GM23248 (cell line): ENCODE measurements at places on chromosomes 11 and 22.

DNA sequence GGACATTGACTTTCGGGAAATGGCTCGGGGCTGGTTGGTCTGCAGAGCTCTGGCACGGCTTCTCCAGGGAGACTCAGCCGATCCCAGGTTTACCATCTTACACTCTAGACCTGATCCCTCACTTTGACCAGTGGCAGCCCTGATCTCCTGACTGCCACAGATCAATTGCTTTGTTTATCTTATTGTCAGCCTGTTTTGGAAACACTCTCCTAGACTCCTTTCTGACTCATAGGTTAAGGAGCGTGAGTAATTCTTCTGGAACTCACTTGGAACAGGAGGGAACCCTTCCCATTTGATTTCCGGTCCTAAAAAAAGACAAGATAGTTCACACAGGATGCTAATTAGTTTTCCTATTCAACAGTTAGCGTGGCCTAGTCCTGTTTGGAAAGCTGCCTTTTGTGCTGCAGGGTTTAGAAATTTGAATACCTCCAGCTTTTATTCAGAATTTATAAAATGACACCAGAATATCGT, 16.0 kb upstream of the BMAL1 start:
- peak overlapping the region; percentile 48 for H3K4me3 ChIP-seq
- peaks cover 31% of the 10 kb centered on the region for H3K4me1 ChIP-seq
- no peaks in the 10 kb centered on the region for H3K36me3 ChIP-seq
- H3K27ac ChIP-seq = peak overlapping the region; percentile 99
- peak; percentile 94 for DNase-seq

GRCh38 chr11:46917762-46918082, 628 bp downstream of the LRP4 start:
- no peaks in the 10 kb centered on the region for H3K36me3 ChIP-seq
- no peaks in the 10 kb centered on the region for H3K27me3 ChIP-seq
- H3K4me3 ChIP-seq = peak overlapping the region; percentile 71
- 0 out of 2 replicates have a peak overlapping the region, but pooled peaks have one; percentile 65 for H3K27ac ChIP-seq
- H3K4me1 ChIP-seq = peaks cover 46% of the 10 kb centered on the region

GRCh38 chr11:123454796-123455195, 24.7 kb downstream of the GRAMD1B start:
- no peak for DNase-seq
- no peaks in the 10 kb centered on the region for H3K27me3 ChIP-seq
- peaks cover 35% of the 10 kb centered on the region for H3K4me1 ChIP-seq
- no peaks in the 10 kb centered on the region for H3K36me3 ChIP-seq
- H3K4me3 ChIP-seq = no peak overlapping the region

- no peaks in the 10 kb centered on the region for H3K4me1 ChIP-seq
- no peak for DNase-seq
- no peak overlapping the region for H3K4me3 ChIP-seq
- H3K27ac ChIP-seq = no peak overlapping the region
- no peaks in the 10 kb centered on the region for H3K27me3 ChIP-seq
These were observed 791.0 kb downstream of the TBC1D22A start for GRCh38 chr22:47553436-47553835.

DNA sequence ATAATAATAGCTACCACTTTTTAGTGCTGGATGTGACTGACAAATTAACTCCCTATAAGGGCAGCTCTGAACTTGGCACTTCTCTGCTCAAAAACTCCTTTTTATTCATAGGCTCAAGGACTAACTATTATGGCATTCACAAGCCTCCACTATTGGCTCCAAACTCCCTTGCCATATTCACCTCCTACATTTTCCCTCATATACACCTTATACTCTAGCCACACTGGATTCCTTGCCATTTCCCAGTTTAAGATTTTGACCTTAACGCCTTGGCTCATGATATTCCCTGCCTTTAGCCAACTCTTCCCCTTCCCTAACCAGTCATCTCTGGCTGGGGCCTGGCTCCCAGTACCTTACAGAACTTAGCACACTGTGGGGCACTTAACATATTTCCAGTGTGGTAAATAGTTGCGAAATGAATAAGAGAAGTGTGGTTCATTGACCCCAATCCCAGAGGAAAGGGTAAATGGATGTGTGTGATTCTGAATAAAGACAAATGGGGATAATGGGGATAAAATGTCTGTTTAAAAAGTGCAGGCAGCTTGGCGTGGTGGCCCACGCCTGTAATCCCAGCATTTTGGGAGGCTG, 40.0 kb upstream of the SORL1 start:
- no peaks in the 10 kb centered on the region for H3K36me3 ChIP-seq
- peaks cover 26% of the 10 kb centered on the region for H3K27me3 ChIP-seq
- H3K4me1 ChIP-seq = peaks cover 3% of the 10 kb centered on the region; the same call in 1 of the 2 replicates
- H3K27ac ChIP-seq = no peak overlapping the region

DNA sequence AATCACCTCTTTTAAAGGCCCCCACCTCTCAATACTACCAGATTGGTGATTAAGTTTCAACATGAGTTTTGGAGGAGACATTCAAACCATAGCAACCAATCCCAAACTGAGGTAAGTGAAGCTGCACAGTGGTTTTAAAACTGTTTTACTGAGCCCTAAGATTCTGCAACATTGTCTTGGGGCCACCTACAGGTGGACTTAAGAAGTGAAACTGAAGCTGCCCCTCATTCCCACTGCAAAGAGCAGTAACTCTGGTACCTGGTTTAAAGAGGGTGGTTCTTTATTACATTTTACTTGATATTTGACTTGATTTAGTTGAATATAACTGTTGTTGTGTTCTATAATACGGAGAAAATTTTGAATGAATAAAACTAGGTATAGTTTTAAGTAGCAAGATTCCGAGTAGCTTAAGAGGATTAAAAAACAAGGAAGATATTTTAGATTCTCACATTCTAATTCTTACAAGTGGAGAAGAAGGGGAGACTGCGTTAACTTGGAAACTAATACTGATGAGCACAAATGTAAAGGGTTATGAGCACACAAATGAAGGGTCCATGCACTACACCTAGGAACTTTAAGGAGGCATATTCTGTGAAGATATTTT, 26.7 kb downstream of the SYT9 start:
- H3K27me3 ChIP-seq = no peaks in the 10 kb centered on the region; the same call in 1 of the 2 replicates
- no peaks in the 10 kb centered on the region for H3K36me3 ChIP-seq
- no peak overlapping the region for H3K27ac ChIP-seq
- DNase-seq = peak; percentile 56
- H3K4me3 ChIP-seq = no peak overlapping the region
- no peaks in the 10 kb centered on the region for H3K4me1 ChIP-seq

- peak; percentile 79 for DNase-seq
- peaks cover 14% of the 10 kb centered on the region for H3K4me1 ChIP-seq
- H3K36me3 ChIP-seq = no peaks in the 10 kb centered on the region
- no peaks in the 10 kb centered on the region for H3K27me3 ChIP-seq
- H3K27ac ChIP-seq = peak overlapping the region; percentile 44
These were observed 13.6 kb upstream of the EED start for GRCh38 chr11:86230921-86231434.

DNA sequence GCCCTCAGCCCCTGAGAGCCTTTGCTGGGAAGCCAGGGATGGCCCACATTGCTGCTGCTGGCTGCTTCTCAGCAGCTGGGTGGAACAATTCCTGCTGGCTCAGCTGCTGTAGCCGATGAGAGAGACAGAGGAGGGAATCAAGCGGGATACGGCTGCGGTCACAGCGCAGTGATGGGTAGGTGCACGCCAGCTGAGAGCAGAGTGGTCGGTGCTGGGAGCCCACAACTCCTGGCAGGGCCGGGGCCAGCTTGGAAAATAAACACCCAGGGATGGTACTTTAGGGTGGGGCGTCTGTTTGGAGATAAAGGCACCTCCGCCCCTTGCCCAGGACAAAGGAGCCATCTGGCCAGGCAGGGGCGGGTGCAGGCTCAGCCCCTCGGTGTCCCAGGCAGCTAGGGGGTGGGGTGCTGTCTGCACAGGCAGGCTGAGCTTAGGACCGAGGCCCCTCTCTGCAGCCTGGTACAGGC, 480.5 kb downstream of the MIAT start:
- no peak overlapping the region for H3K27ac ChIP-seq
- no peaks in the 10 kb centered on the region for H3K27me3 ChIP-seq
- no peaks in the 10 kb centered on the region for H3K36me3 ChIP-seq
- H3K4me3 ChIP-seq = no peak overlapping the region
- H3K4me1 ChIP-seq = peaks cover 43% of the 10 kb centered on the region

DNA sequence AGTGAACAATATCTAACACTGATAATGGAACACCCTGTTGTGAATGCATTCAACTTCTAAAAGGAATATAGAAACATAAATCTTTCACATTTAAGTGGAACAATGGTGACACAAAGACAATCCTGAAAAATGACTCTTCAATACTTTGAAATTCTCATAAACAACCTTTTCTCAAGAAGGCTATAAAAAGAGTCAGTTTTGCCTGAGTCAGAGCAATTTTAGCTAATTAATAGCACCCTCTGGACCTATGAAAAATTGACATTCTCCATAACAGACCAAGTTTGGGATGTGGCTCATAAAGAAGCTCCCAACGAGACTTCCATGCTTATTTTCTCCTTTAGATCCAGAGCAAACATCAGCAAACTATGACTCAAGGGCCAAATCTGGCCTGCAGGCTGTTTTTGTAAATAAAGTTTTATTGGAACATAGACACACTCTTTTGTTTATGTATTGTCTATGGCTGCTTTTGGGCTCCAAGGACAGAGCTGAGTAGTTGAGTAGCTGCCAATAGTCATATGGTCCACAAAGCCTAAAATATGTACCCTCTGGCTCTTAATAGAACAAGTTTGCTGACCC, 108.0 kb downstream of the MAML2 start:
- H3K4me3 ChIP-seq = no peak overlapping the region
- H3K4me1 ChIP-seq = peaks cover 57% of the 10 kb centered on the region
- H3K27ac ChIP-seq = peak overlapping the region; percentile 29

- DNase-seq = peak; percentile 79
- H3K27me3 ChIP-seq = no peaks in the 10 kb centered on the region
- no peak overlapping the region for H3K27ac ChIP-seq
- no peak overlapping the region for H3K4me3 ChIP-seq
These were observed 36.6 kb downstream of the DCUN1D5 start for GRCh38 chr11:103055221-103055890.

- no peaks in the 10 kb centered on the region for H3K4me1 ChIP-seq
- H3K27me3 ChIP-seq = peaks cover 5% of the 10 kb centered on the region; the same call in 1 of the 2 replicates
- H3K4me3 ChIP-seq = no peak overlapping the region
- no peak overlapping the region for H3K27ac ChIP-seq
- no peak for DNase-seq
These were observed 4.4 kb upstream of the KRTAP5-9 start for GRCh38 chr11:71543866-71544265.

- no peak overlapping the region for H3K27ac ChIP-seq
- no peak for DNase-seq
- H3K4me1 ChIP-seq = peaks cover 31% of the 10 kb centered on the region
- H3K36me3 ChIP-seq = no peaks in the 10 kb centered on the region
- H3K4me3 ChIP-seq = no peak overlapping the region
These were observed 193.4 kb downstream of the ADAMTS15 start for GRCh38 chr11:130641876-130642275.

DNA sequence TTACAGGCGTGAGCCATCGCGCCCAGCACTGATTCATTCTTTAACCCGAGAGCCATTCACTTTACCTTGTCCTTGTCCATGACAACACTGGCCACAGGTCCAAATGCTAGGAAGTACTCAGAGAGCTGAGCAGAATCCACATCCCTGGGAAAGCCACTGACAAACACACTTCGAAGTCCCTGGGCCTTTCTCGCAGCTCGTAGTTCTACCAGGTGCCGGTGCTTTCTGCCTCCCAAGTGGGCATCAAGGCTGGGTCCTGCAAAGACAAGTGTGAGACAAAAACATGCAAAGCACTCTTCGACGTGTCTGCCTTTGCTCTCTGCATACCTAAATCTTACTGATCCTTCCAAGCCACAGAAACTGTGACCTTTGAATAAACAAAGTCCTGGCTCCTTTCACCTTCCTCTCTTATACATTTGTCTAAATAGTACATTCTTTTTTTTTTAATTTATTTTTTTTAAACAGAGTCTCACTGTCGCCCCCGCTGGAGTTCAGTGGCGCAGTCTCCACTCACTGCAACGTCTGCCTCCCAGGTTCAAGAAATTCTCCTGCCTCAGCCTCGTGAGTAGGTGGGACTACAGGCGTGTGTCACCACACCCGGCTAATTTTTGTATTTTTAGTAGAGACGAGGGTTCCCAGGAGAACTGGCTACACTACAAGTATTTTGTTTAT, 2.2 kb downstream of the TUT1 start:
- peaks cover 11% of the 10 kb centered on the region; the same call in 1 of the 2 replicates for H3K36me3 ChIP-seq
- H3K4me1 ChIP-seq = 0 out of 2 replicates have a peak, but pooled peaks cover 20% of the 10 kb centered on the region
- DNase-seq = peak; percentile 66

DNA sequence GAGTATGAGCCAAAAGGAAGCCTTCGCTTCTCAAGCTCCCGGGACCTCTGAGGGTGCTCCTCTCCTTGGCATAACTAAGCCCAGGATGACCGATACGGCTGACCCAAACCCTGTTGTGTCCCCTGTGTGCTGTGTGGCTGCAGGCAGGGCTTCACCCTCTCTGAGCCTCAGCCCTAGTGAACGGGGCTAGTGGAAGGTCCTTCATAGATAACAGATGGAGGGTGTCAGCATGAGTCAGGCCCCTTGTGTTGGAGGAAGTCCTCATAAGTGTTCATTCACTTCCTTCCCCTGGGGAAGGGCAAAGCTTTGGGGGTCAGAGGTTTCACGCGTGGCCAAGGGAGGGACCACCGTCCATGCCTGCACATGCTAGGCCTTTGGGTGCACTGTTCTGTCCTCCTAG, 21.5 kb downstream of the SHISAL1 start:
- H3K4me1 ChIP-seq = peaks cover 33% of the 10 kb centered on the region
- no peak overlapping the region for H3K4me3 ChIP-seq
- no peaks in the 10 kb centered on the region for H3K36me3 ChIP-seq
- H3K27ac ChIP-seq = no peak overlapping the region
- H3K27me3 ChIP-seq = no peaks in the 10 kb centered on the region

GRCh38 chr11:116309446-116309845, 463.3 kb downstream of the BUD13 start:
- H3K27ac ChIP-seq = no peak overlapping the region
- no peaks in the 10 kb centered on the region for H3K4me1 ChIP-seq
- no peak for DNase-seq
- H3K4me3 ChIP-seq = no peak overlapping the region
- H3K36me3 ChIP-seq = no peaks in the 10 kb centered on the region
- no peaks in the 10 kb centered on the region for H3K27me3 ChIP-seq

GRCh38 chr11:111672949-111673348, 70.7 kb downstream of the SIK2 start:
- H3K27ac ChIP-seq = no peak overlapping the region
- peaks cover 18% of the 10 kb centered on the region for H3K4me1 ChIP-seq
- peaks cover 7% of the 10 kb centered on the region; the same call in 1 of the 2 replicates for H3K36me3 ChIP-seq

DNA sequence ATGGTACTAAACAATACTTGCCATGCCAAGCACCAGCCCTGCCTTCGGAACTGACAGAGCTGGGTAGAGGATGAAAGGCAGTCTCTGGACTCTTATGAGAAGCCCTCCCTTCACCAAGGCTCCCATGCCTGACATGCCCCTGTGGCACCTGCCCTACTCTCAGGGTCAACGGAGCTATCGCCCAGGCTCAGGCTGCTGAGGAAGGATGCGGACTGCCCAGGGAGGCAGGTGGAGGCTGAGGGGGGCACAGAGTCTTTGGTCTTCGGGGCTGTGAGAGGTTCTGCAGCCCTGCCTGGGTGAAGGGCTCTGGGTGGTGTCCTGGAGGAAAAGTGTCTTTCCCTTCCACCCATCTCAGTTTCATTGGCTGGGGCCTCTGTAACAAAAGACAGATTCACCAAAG, 290.8 kb upstream of the B3GAT1 start:
- H3K4me1 ChIP-seq = no peaks in the 10 kb centered on the region
- no peak overlapping the region for H3K27ac ChIP-seq
- DNase-seq = no peak
